Left lobe of liver (tissue), 2 donors: ENCODE measurements at places on chromosomes 11 and 22.

DNA sequence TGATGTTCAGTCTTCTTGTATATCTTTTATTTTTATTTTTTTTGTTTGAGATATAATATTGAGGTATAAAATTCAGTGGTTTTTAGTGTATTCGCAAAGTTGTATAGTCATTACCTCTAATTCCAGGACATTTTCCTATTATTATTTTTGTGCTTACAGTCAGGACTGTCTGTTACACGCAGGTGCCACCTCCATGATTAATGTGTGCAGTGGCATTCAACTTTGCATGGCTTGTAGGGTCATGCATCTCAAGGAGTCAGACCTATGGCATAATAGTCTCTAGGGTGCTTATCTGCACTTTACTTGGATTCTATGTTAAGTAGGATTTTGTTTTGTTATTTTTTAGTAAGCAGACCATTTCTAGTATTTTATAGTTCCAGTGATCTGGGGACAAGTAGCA, 1.0 kb downstream of the CTR9 start:
- DNase-seq, result no peak

- no peak for DNase-seq
Observed at GRCh38 chr11:2462543-2462985, 17.8 kb downstream of the KCNQ1 start.

DNA sequence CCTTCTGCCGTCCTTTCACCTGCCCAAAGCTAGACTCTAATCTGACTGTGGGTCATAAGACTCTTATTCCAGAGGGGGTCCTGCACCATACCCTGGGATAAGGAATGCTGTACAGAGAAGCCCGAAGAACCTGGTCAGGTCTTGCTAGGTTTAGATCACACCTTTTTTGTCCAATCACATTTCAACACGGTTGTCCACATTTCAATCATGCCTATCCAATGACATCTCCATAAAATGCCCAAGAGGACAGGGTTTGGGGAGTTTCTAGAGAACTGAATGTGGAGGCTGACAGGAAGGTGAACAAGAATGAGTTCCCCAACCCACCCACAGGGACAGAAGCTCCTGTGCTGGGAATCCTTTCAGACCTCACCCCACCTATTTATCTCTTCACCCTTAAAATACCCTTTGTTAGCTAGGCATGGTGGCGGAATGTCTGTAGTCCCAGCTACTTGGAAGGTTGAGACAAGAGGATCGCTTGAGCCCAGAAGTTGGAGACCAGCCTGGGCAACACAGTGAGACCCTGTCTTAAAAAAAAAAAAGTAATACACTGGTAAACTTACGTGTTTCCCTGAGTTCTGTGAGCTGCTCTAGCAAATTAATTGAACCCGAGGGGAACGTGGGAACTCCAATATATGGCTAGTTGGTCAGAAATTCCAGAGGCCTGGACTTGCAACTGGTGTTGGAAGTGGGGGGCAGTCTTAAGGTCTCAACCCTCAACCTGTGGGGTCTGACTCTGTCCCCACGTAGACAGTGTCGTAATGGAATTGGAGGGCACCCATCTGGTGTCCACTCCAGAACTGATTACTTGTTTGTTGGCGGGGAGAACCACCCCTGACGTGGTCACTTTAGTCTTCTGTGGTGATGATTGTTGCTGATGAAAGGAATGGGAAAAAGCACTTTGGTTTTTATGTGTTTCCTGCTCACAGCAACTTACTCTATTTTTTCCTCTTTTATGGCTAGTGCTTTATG, 17.8 kb downstream of the TCIRG1 start:
- no peak for DNase-seq

GRCh38 chr22:27454807-27455450, 346.6 kb downstream of the MN1 start:
- DNase-seq, result no peak

- no peak for DNase-seq
Observed at GRCh38 chr11:95516175-95516574, 273.4 kb downstream of the FAM76B start.

DNA sequence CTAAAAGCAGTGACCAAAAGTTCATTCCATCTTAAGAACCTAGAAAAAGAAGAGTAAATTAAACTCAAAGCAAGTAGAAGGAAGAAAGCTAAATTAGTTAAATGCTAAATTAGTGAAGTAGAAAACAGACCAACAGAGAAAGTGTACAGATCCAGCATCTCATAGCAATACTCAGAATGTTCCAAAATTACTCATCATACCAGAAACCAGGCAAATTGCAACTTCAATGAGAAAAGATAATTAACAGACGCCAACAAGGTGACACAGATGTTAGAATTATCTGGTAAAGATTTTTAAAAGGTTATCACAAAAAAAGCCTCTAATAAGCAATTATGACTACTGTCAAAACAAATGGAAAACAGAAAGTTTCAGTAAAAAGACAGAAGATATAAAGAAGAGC, 96.8 kb downstream of the ALX4 start:
- no peak for DNase-seq

DNA sequence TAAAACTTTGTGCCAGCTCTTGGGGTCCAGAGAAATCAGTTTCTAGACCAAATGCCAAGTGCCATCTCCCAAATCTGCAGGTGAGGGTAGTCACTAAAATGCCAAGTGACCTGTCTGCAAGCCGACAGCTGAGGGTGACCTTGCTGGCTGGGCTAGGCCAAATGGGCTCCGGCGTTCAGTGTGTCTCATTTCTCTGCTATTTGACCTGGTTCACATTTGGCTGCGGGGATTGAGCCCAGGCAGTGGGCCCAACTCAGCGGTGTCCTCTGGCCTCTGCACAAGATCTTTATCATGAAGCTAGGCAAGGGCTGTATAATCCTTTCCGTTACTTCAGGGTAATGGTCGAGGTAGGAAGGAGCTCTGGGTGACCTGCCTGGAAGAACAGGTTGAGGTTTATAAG, 87.5 kb downstream of the SNX19 start:
- DNase-seq, result no peak

DNA sequence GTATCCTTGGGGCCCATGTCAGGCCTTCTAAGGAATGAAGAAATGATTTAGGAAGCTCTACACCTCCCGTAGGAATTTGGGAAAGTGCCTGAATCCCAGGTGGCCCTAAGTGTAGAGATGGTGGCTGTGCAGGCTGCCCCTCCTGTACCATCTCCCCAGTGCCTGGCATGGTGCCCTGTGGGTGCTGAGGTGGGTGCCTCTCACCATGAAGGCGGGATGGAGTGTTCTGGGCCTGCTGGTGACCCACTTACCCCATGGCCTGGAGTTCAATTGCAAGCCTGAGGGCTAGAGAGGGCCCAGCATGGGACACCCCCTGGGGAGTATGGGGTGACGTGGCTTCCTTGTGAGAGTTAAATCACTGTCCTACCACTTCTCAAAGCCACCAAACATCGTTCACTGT, 19.8 kb downstream of the SAMM50 start:
- DNase-seq, result no peak

GRCh38 chr11:65569164-65569972, 909 bp upstream of the ZNRD2 start:
- DNase-seq, result no peak
